ENCODE measurements at places on chromosomes 3 and 15.
A peak's percentile ranks its signal among the peaks of the same experiment; 100 is the strongest.

DNA sequence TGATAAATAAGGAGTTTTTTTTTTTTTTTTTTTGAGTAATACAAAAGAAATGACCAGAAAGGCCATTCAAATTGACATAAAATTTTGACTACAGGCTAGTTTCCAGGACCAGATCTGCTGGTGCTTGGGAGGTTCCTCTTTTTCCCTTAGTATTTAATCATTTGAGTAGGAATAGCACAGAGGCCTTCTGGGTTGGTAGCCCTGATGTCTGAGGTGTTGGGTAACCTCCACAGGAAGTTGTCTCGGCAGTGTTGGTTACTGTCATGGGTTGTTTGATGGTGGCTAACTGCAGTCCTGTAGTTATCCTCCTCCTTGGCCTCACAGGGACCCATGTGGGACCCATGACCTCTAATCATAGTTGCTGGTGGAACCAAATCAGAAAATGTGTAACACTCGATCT is 91.1 kb downstream of the USP13 start:
- no peak for DNase-seq

DNA sequence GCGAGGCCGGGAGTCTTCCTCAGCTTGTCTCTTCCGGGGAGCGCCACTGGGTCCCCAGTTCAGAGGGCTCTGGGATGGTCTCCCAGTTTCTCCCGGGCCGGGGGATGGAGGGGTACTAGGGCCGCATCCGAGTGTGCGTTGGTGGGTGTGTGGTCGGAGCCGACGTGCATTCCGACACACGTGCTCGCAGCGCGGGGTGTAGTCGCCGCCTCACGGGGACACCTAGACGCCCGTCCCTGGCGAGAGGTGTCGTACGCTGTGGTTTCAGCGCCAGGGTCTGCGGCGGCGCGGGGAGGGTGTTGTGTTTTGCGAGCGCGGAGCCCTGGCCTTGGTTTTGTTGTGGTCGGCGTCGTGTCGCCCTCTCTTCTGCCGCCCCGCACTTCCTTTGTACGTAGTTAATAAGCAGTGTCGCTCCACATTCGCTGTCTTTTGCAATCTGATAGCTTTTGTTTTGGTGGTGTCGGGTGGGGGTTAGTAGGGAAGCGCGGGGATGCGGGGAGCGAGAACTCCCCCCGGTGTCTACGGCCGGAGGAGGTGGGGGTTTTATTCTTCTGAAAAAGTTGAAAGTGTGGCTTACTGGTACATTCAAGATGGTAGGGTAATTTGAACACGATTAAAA is 2.2 kb downstream of the IGF1R start:
- peak; percentile 71 for DNase-seq

- DNase-seq, result no peak
Measured at GRCh38 chr3:88141458-88142083, 8.2 kb upstream of the C3orf38 start.

DNA sequence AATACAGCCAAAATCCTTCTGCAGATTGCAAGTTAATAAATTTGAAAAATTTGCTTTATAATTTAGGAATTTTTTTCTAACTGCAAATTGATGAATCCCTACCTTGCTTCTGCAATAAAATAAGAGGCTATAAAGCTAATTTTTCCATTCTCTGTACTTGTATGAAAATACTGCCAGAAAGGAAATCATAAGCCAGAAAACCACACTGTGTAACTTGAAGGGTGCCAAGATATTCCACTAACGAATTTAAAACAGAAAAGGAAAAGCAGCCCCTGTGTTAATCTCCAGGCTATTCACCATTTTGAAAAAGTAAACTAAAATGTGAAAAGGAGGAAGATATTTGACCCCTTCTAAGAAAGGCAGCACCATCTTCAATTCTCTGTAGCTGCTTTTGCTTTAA is 557.9 kb upstream of the ZNF385D start:
- no peak for DNase-seq

DNA sequence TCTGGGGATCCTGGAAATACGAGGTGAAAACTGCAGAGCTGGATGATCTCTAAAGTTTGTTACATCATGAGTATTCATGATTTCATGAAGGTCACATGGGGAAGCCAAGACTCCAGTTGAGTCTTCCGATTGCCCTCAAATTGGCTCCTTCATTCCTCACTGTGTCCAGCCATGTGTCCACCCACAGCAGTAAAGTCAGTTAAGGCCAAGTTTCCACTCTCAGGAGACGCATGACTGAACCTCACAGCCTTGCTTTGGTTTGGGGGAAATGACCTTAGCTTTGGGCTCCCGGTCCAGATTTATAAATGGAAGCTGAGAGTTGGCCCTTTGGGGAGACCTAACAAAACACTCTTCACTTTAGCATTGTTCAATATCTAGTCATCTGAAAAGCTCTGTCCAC is 289.7 kb upstream of the MCTP2 start:
- DNase-seq, result no peak

DNA sequence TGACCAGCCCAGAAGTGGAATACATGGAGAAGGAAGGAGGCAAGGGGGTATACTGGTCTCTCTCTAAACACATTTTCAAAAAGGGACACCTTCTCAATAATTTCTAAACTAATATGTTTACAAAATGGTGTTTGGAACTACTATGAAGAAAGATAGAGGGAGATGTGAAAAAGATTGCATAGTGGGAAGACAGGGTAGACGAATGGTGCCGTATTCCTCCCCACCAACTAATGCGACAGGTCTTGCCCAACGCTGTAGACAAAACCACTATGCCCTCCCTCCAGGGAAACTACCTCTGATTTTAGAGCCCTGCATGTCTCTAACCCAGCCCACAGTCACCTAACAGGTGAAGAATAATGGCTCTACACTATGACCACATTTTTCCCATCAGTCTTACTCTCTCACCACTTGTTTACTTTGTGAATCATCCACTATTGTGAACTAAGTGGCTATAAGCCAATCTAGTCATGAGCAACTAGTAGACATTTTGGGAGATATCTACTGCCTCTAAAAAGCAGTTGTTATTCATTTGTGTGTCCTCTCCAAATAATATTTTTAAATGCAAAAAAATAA is 108.2 kb upstream of the UBE2E2 start:
- DNase-seq, result no peak
